ENCODE measurements at places on chromosomes 6 and 20.

- DNase-seq, result no peak
These were observed 24.2 kb downstream of the SGK1 start for GRCh38 chr6:134293659-134294161.

DNA sequence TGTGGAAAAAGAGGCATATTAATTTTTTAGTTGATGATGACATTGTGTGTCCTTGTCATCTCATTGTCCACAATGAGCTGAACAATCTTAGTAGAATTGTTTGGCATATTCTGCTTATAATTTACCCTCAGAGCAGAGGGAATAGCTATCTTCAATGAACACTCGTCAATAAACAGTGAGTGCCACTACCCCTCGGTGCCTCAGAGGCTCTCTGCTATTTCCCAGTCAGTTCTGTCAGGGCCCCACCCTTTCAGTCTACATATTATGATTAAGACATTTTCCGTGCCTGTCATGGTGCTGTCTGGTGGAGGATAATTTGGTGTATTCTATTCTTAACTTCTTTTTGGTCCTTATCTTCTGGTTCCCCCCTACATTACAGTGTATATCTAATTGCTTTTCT, 31.2 kb downstream of the NUS1 start:
- DNase-seq, result no peak

- DNase-seq, result no peak
These were observed 11.3 kb downstream of the NT5E start for GRCh38 chr6:85460921-85461797.

- DNase-seq, result no peak
These were observed at the start of gene PRDM13 for GRCh38 chr6:99606656-99607415. PRDM13 (plus strand) TSS chr6:99606833; CDS start chr6:99607035, 202 bp downstream.

GRCh38 chr20:15296422-15296821, 959.0 kb upstream of the FLRT3 start:
- no peak for DNase-seq

DNA sequence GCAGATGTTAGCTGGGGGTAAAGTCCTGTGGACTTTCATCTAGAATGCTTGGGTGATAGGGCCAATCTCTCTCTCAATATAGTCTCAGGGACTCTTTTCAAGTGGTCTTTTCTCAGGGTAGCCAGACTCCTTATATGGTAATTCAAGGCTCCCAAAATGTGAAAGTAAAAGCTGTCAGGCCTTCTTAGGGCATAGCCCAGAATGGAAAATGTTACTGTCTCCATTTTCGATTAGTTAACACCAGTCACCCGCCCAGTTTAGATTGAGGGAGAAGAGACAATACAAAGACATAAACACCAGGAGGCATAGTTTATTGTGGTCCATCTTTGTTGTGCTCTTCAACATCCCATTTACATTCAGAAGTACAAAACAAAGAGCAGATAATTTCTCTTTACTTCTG, 295.8 kb downstream of the EPHA7 start:
- no peak for DNase-seq

DNA sequence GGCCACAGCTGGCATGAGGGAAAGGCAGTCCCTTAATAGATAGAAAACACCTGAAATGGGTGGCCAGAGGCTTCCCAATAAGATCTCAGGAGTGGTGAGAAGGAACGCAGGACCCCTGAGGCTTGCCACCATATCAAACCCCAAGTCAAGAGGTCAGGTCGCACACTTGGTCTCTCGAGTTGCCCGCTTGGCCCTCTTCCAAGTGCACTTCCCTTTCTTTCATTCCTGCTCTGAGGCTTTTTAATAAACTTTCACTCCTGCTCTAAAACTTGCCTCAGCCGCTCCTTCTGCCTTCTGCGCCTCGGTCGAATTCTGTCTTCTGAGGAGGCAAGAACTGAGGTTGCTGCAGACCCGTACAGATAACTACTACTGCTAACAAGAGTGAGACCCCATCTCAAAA, 64.2 kb downstream of the SLC2A10 start:
- DNase-seq, result no peak

DNA sequence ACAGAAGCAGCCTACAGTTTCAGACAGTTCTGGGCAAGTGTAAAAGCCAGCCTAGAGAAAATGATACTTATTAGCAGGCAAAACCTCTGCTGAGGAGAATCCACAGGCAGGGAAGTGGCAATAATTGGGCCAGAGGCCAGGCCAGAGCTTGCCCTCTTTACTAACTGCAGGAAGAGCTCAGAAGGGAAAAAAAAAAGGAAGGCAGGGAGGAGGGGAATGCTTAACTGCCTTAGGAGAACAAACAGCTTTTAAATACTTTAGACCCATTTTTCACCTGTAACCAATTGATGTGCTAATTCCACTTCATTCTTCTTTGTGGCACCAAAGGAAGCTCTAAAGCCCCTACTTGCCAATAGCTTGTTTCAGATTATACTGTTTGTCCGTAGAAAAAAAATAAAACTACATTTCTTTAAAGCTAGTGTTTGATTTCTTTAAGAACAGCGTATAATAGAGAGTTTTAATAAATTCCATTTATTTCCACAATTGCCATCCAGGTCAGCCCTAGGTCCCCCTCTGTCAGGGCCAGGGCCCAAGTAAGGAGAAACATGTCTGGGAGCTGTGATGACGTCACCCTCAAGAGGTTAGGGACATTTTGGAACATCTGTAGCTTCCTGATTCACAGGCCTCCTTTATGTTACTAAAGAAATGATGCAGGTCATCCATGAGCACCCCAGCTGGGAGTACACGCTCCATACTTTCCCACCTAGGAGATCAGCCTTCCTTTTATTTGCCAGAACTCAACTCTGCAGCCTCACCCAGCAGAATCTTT, 384.3 kb downstream of the CDC5L start:
- no peak for DNase-seq

- DNase-seq, result no peak
These were observed 30.4 kb downstream of the C6orf89 start for GRCh38 chr6:36916126-36916525.

DNA sequence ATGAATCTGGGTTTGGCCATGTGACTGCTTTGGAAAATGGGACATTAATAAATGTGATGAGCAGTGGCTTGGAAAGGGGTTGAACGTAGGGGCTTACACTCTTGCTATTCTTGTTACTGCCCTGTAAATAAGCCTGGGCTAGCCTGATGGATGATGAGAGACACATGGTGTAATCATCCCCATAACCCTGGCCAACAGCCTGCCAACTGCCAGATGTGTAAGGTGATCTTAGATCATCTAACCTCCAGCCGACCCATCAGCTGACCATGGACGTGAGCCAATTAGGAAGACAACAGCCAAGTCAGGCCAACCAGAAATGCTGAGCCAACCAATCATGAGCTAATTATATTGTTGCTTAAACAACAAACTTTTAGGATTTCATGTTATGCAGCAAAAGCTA, 25.2 kb downstream of the FBXO30 start:
- no peak for DNase-seq

DNA sequence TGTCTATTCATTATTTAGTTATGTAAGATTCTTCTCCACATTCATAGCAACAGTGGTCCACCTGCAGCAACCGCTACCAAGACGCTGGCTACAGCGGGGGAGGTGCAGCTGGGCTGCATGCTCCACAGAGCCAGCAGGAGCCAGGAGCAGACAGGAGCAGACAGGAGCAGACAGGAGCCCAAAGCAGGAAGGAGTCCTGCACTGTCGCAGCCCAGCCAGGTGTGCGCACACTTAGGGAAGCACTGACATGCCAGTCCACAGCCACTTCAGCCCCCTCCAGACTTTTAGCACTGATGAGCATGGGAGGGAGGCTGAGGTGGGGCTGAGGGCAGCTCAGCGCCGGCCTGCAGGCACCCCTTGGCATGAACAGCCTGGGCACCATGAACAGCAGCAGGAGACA, 19.6 kb downstream of the KIF16B start:
- DNase-seq, result no peak

- no peak for DNase-seq
These were observed 200.3 kb downstream of the DLL1 start for GRCh38 chr6:170090561-170090960.

DNA sequence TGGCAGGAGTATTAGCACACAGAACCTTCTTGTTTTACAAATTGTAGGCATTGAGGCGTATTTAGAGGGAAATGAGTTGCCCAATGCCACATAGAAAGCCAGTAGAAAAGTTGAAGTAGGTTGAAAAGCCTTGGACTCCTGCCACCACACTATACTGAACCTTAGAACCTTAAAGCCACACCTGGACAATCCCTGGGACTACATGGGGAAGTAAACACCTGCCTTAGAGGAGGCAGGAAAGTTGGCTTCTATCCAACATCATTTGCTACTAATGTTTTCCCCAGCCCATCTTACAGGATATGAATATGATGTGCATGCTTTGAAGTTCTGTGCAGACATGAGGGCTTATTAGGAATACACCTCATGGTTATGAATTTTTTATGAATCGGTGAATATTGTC, 5.3 kb upstream of the EPPIN start:
- no peak for DNase-seq

DNA sequence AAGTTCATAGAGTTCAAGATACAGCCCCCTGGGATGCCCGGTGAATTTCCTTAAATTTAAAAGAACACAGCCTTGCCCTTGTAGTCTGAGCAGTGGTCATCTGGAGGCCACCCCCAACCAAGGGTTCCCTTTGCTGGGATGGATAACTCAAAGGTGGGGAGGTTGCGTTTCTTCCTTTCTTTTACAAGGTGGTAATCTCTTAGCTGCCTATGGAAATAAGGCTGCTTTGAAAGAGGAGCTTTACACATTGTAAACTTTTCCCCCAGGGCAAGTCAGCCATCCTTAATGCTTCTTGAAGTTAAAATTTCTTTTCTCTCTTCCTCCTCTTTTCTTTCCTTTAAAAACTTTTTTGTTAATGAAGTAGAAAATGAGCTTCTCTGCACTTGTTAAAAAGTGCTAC, 71.2 kb upstream of the PRDM1 start:
- DNase-seq, result no peak

DNA sequence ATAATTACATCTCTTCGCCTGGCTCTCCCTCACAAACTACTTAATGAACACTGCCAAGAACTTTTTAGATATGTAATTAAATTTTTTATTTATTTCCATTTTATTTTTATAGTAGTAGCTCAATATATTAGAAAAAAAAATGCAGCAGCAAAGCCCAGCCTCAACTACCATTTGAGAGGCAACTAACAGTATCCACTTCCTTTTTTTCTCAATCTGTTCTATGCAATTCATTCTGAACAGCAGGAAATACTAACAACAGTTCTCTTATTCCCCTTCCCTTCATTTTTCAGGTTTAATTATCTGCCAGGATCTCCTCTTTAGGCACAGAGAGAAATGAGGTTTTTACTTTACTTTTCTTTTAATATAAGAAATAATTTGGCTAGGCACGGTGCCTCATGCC, 112.7 kb downstream of the ZNF217 start:
- no peak for DNase-seq

DNA sequence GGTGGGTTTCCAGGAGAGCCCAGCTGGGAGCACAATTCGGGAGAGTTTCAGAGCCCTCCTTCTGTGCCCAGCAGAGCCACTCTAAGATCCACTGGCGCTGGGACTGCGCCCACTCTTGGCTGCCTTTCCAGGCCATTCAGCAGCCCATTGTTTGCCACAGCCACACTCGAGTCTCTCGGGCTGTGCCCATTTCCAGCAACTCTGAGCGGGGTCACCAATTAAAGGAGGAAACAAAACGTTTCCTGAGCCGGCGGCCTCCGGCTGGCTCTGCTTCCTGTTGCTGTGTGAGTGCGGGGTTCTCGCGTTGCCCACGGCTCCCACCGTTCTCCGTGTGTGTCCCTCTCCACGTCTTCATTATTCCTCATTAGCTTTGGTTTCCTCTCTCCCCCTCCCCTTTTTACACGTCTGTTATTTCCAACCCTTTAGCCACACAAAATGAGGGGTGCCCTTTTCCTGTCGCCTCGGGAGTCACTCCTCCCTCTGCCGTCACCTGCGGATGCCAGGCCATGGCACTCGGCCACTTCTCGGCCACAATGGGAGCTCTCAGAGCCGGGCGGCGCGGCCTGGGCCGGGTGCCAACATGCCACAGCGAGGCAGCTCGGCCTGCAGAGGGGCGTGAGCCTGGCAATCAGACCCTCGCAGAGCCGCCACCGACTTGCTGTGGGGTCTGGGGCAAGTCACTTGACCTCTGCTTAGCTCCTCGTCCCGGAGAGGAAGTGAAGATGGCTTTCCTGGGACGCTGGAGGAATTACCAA, 94.3 kb upstream of the NKX2-2 start:
- DNase-seq, result no peak

- no peak for DNase-seq
These were observed 27.8 kb downstream of the SLC23A2 start for GRCh38 chr20:4973330-4974097.

DNA sequence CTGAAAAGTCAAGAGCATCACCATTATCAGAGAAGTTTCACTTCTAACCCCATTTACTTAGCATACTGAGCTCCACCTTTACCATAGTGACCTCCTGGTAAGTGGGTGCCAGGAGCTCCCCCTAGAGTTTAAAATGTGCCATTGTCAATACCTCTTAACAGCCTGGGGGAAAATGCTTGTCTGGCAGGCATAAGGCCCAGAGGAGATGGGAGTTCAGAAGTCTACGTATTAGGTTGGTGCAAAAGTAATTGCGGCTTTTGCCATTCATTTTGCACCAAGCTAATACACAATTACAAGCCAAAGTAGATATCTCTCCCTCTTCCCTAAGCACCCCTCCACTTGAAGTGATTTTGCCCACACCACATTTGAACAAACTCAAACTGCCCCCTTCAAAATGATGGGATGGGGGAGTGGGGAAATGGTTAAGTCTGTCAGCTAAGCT, 919.0 kb downstream of the KIF16B start:
- peak; percentile 40 for DNase-seq

Data from NCI-H1417 treated with DMSO at 0.1 percent for 48 hours (cell line).